ENCODE measurements at places on chromosomes 2 and 18.

DNA sequence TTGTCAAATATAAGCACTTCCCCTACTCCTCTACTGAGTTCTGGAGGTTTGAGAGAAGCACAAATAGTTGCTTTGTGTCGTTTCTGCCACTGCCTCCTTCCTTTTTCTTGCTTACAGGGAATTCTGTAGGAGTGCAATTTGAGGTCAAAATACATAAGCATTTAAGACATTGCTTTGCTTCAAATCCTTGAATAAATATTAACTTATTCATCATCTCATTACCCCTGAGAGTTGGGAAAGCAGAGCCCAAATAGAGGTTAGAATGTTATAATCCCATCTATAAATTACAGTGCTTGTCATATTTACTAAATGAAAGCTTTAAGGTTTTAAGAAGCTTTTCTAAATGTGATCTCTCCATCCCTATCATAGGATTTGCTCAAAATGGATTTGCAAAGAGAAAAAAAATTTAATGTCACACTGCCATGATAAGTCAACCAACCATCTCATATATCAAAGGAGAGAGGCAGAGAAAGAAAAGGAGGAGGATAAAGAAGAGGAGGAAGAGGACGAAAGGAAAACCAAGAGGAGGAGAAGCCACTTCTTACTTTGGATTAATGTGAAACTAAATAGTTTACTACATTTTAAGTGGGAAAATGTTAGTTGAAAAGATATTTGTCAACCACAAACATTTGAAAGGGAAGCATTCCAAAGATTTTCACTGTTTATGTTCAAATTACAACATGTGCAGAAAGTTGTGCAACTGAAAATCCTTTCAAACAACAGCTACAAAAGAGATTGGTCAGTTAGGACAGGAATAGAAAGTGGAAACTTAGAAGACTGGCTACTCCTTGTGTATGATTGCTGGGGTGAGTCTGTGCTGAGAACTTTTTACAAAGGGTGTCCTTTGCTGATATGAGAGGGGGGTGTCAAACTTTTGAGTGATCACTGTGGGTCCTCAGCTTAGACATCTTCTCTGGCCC, 277.3 kb upstream of the FN1 start:
- DNase-seq, result no peak

- no peak for DNase-seq
These were observed 8.5 kb upstream of the METTL21A start for GRCh38 chr2:207633686-207634085.

- no peak for DNase-seq
These were observed 19.4 kb downstream of the FAM110C start for GRCh38 chr2:26891-27290.

GRCh38 chr2:10495311-10495987, 47.3 kb upstream of the ODC1 start:
- no peak for DNase-seq

GRCh38 chr2:165196411-165196810, 7.4 kb downstream of the SCN3A start:
- no peak for DNase-seq

- DNase-seq, result no peak
These were observed 151.0 kb upstream of the DAPL1 start for GRCh38 chr2:158644139-158644538.

- no peak for DNase-seq
These were observed 34.1 kb upstream of the UBE2F start for GRCh38 chr2:237932731-237933131.

DNA sequence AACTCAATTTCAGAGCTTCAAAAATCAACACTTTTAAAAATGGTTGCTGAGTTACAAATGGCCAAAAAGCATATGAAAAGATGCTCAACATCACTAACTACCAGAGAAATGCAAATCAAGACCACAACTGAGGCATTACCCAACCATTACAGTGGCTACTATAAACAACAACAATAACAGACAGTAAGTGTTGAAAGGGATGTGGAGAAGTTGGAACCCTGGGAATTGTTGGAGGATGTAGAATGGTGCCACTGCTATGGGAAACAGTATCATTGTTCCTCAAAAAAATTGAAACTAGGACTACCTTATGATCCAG, 173.3 kb upstream of the SPRED2 start:
- DNase-seq, result no peak

GRCh38 chr2:163647300-163647699, 88.5 kb downstream of the FIGN start:
- no peak for DNase-seq

DNA sequence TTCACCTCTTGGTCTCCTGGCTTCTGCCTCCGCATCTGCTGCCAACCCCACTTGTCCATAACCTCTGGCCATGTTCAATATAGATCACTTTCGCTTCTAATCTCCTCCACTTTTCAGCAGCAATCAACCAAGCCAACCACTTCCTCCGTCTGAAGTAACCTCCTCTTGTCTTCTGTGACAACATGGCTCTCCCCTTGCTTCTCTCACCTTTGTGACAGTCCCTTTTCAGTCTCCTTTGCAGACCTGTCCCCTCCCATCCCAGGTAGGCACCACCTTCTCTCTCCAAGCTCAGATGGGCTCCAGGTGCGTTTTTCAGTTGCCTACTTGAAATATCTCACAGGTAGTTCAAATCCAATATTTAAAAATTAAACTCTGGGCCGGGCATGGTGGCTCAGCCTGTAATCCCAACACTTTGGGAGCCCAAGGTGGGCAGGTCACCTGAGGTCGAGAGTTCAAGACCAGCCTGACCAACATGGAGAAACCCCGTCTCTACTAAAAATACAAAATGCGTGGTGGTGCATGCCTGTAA, 4.7 kb upstream of the PSD4 start:
- DNase-seq, result no peak

GRCh38 chr2:223414646-223415045, 187.5 kb downstream of the SCG2 start:
- no peak for DNase-seq

- no peak for DNase-seq
These were observed 1.0 kb upstream of the ORC2 start for GRCh38 chr2:200964498-200964897.

- DNase-seq, result no peak
These were observed 43.8 kb downstream of the WDFY1 start for GRCh38 chr2:223901311-223901710.

DNA sequence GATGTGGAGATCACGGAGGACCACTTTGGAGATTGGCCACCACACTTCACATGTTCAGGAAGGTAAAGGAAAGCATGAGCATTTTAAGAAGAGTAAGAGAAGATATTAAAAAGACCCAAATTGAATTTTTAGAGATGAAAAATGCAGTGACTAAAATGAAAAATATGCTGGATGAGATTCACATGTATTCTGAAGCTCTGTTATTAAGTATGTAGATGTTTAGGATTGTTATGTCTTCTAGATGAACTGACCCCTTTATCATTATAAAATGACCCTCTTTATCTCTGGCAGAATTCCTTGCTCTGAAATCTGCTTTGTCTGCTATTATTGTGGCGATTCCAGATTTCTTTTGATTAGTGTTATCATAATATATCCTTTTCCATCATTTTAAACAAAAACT, 36.0 kb upstream of the DYNC2LI1 start:
- DNase-seq, result no peak

- no peak for DNase-seq
These were observed 279.5 kb downstream of the AGAP1 start for GRCh38 chr2:235773188-235773928.

DNA sequence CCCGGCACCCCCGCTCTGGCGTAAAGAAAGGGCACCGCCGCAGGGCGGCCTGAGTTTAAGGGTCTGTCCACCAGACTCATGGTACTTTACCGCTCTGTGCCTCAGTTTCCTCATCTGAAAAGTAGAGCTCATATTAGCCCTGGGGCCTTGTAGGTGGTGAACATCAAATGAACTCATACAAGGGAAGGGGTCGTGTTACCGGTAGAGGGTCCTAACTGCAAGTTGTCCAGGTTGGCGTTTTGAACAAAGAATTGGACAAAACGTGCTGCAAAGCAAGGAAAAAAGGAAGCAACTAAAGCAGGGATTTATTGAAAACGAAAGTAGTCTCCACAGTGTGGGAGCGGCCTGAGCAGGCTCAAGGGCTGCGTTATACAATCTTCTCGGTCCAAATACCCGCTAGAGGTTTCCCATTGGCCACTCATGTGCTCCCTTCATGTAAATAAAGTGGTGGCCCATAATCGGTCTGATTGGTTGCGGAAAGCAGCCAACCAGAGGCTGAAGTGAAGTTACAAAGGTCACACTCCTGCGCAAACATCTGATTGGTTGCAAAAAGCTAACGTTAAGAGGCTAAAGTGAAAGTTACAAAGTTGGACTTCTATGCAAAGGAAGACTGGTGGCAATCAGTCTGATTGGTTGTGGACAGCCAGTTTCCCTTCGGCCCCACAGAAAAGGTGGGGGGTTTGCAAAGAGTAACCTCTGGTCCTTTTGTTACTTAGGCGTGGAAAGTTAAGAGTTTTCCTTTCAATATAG, 80.7 kb upstream of the LDLRAD4 start:
- no peak for DNase-seq

- no peak for DNase-seq
These were observed 163.1 kb downstream of the ANTXR1 start for GRCh38 chr2:69175790-69176715.

GRCh38 chr18:12651651-12652050, 6.3 kb downstream of the SPIRE1 start:
- DNase-seq, result no peak

- DNase-seq, result no peak
These were observed 109.0 kb upstream of the CNTNAP5 start for GRCh38 chr2:123916051-123916450.

DNA sequence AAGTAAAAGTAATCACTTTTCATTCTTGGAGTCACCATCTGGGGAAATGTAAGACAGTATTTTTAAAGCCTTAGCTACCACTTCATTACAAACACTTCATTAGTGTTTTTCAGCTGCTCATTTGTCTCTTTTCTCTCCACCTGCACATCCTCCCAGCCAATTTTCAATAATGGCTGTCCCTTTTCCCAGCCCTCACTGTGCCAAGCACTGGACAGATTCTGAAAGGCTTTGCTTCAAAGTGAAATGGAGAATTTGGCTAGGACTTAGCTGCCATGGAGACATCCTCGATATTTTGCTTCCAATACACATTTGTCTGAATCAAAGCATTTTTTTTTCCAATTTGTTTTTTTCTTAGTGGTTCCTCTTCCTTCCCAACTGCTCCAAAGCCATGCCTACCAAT, 272.4 kb upstream of the NRXN1 start:
- DNase-seq, result no peak

GRCh38 chr2:143382573-143382972, 253.4 kb downstream of the ARHGAP15 start:
- DNase-seq, result no peak

- DNase-seq, result no peak
These were observed 35.9 kb downstream of the EFR3B start for GRCh38 chr2:25077789-25078169.

GRCh38 chr2:157176602-157177001, 80.9 kb upstream of the GALNT5 start:
- DNase-seq, result no peak

DNA sequence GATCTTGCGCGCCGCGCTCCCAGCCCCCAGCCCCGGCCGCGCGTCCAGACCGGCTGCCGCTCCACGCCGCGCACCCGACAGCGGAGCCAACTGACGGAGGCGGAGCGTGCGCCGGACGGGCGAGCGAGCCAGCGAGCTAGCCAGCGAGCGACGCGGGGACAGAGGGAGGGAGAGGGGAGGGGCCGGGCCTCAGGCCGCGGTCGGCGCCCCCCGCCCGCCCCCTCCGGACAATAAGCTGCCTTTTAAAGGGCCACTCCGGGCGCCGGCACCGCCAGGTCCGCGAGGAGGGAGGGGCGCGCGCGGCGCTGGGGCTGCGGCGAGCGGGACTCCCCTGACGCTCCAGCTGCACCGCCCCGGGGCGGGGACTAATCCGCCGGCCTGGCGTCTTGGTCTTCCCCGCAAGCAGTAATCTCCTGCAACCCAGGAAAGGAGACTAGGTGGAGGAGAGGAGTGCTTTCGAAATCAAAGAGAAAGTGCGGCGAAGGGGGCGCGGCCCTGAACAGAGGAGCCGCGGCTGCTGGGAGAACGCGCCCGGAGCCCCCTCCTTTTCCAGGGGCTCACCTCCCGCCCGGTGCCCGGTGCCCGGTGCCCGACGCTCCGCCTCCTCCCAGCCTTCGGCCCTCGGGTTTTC, at the start of gene BIN1:
TSS of gene BIN1 (minus strand) at position 164 of the 631 bp plus-strand sequence. CDS start 211 bp downstream, outside the sequence.
- DNase-seq, result peak; percentile 65

- DNase-seq, result no peak
These were observed 131.5 kb upstream of the DLX2 start for GRCh38 chr2:172233987-172234715.

DNA sequence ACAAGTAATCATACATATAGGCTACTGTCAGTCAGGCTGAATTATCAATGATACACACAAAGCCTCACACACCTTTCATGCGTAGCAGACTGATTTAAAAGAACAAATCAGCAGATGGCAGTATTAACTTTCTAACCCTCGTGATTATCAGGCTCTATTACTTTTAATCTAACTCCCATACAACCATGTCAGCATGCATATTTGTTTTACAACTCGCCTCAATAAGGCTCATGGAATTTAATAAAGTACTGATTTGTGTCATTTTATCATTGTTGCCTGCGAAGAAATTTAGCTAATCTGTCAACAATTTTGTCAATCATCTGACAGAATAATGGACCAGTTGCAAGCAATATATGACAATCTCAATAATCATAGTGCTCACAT, 82.8 kb downstream of the SLC25A12 start:
- peak; percentile 8 for DNase-seq

- DNase-seq, result no peak
These were observed 13.3 kb downstream of the EIF2AK3 start for GRCh38 chr2:88613921-88614320.

- DNase-seq, result no peak
These were observed 86.6 kb downstream of the ANTXR1 start for GRCh38 chr2:69099541-69099940.

- no peak for DNase-seq
These were observed 437.0 kb downstream of the PTPRM start for GRCh38 chr18:8003878-8004675.

DNA sequence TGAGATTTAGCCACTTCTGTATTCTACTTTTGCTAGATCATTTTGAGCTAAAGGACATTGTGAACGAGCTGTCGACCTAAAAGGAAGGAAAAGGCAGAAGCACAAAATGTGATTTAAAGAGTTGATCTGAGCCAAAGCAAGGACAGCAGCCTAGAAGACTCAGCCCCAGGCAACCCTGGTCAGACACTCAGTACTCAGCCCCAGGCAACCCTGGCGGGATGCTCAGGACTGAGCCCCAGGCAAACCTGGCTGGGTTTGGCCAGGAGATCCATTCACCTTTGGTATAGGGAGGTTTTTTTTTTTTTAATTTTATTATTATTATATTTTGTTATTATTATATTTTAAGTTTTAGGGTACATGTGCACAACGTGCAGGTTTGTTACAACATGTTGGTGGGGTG, 34.3 kb upstream of the PXDN start:
- no peak for DNase-seq

GRCh38 chr18:79069717-79070151, 540 bp downstream of the ATP9B start:
- no peak for DNase-seq

- DNase-seq, result no peak
These were observed 65.5 kb upstream of the SKOR2 start for GRCh38 chr18:47316924-47317323.

GRCh38 chr2:211835695-211836094, 702.9 kb downstream of the ERBB4 start:
- DNase-seq, result no peak
